ENCODE measurements at places on chromosomes 5 and 9. TPM values are rescaled to one million over a fixed set of nuclear protein-coding genes. Genes with fewer than 3 reads are reported as not detected.

The QRFP gene
- not detected for total RNA-seq

The ANKRD18B gene
- total RNA-seq, result 5.5 TPM

The SLC45A2 gene
- 0.82 TPM for total RNA-seq

The ADGRD2 gene
- not detected for total RNA-seq

The PCDHGB3 gene
- total RNA-seq, result 0.10 TPM

The SLC34A1 gene
- total RNA-seq, result not detected

GRCh38 chr5:95969651-95970358 is 8.2 kb upstream of the ELL2 start:
- no peaks in the 10 kb centered on the region for H3K36me3 ChIP-seq
- H3K27me3 ChIP-seq, result no peaks in the 10 kb centered on the region
- no peak overlapping the region for H3K27ac ChIP-seq
- DNase-seq, result no peak

DNA sequence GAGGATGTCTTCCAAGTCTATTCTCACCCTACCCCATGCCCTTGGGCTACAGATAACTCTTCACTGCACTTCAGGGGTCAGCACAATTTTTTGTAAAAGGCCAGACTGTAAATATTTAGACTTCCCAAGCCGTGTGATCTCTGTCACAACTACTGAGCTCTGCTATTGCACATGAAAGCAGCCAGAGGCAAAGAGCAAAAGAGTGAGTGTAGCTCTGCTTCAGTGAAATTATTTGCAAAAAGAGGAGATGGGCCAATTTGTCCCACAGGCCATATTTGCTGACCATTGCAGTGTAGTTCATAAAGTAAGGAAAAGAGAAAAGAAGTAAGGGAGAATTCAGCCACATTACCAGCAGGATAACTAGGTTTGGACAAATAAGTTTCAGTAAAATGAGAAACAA is 7.0 kb upstream of the MOCS2 start:
- no peaks in the 10 kb centered on the region for H3K36me3 ChIP-seq
- no peak overlapping the region for H3K27ac ChIP-seq

- H3K4me3 ChIP-seq, result no peak overlapping the region
- DNase-seq, result no peak
- H3K27ac ChIP-seq, result no peak overlapping the region
Observed at GRCh38 chr9:12964271-12964670, 189.5 kb downstream of the LURAP1L start.

DNA sequence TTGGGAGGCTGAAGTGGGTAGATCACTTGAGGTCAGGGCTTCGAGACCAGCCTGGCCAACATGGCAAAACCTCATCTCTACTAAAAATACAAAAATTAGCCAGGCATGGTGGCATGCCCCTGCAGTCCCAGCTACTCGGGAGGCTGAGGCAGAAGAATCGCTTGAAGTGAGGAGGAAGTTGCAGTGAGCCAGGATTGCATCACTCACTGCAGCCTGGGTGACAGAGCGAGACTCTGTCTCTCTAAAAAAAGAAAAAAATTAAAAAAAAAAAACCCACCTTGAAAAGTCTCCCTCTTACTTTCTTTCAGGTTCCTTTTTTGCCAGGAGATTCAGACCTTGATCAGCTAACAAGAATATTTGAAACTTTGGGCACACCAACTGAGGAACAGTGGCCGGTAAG is 34.2 kb downstream of the CDK7 start:
- no peak for DNase-seq
- peaks cover 5% of the 10 kb centered on the region for H3K4me1 ChIP-seq

GRCh38 chr5:84688566-84688965 is 303.9 kb upstream of the EDIL3 start:
- peak overlapping the region; percentile 87 for H3K27ac ChIP-seq
- no peaks in the 10 kb centered on the region for H3K36me3 ChIP-seq
- H3K27me3 ChIP-seq, result no peaks in the 10 kb centered on the region
- peak; percentile 99 for DNase-seq
- no peak overlapping the region for H3K4me3 ChIP-seq

- H3K27ac ChIP-seq, result no peak overlapping the region
- peaks cover 4% of the 10 kb centered on the region for H3K4me1 ChIP-seq
- H3K4me3 ChIP-seq, result no peak overlapping the region
- no peak for DNase-seq
Observed at GRCh38 chr9:107043886-107044285, 180.9 kb downstream of the ZNF462 start.

GRCh38 chr9:124399323-124399967 is 15.8 kb downstream of the PSMB7 start:
- DNase-seq, result peak; percentile 70
- H3K36me3 ChIP-seq, result peaks cover 33% of the 10 kb centered on the region
- H3K27me3 ChIP-seq, result no peaks in the 10 kb centered on the region
- peak overlapping the region; percentile 25 for H3K27ac ChIP-seq
- peaks cover 20% of the 10 kb centered on the region for H3K4me1 ChIP-seq

DNA sequence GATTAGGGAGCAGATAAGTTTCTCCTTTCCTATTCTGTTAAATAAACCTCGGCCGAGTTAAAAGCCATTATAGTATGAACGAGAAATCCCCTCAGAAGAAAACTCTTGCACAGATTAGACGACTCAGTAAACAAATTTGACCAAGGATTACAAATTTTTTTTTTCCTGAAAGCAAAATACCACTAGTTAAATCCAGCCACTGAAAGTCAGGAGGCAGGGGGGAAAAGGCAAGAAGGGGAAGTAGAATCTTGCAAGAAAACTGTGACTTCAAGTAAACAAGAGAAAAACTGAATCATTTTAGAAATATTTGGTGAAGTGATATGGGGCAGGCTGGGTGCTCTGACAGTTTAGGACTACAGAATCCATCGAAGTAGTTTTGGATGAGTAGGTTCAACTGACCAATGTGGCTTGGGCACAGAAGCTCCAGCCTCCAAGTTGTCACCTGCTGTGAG is 251.0 kb downstream of the DENND1A start:
- no peaks in the 10 kb centered on the region for H3K36me3 ChIP-seq
- no peak for DNase-seq
- H3K27ac ChIP-seq, result no peak overlapping the region
- no peak overlapping the region for H3K4me3 ChIP-seq
- no peaks in the 10 kb centered on the region for H3K27me3 ChIP-seq

DNA sequence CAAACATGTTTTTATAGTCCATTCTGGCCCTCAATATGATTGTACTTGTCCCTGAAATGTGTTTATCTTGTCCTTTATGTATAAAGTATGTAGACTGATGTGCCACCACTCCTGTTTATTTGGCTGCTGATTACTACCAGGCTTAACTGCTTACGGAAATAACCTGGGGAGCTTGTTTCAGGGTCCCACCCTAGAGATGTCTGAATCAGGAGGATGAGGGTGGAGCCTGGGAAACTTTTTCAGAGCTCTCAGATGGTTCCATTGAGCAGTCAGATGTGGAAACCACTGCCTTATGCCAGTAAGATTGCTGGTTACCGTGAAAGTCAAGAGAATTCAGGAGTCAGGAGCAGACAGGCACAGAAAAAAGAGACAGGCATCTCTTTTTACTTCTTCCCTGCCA is 19.2 kb downstream of the SLC23A1 start:
- H3K36me3 ChIP-seq, result peaks cover 30% of the 10 kb centered on the region
- H3K27me3 ChIP-seq, result no peaks in the 10 kb centered on the region
- H3K4me3 ChIP-seq, result no peak overlapping the region
- H3K4me1 ChIP-seq, result no peaks in the 10 kb centered on the region

DNA sequence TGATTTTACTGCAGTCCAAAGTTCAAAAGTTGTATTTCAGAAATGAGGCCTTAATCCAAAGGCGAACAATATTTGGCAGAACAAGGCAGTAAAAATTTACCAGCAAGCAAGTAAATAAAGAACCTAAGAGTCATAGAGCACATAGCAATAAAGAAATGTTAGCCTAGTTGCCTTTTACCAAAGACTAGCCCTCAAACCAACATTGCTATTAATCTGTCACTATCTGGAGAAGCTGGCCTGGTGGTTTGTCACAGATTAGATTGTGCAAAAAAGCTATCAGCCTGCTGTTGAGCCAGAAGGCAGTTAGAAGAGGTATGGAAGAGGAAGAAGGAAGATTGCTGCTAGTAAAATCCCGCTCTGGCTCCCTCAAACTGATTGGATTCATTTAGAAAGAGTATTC is 304.7 kb upstream of the KLF4 start:
- no peak overlapping the region for H3K27ac ChIP-seq
- no peaks in the 10 kb centered on the region for H3K27me3 ChIP-seq
- no peak overlapping the region for H3K4me3 ChIP-seq
- H3K4me1 ChIP-seq, result no peaks in the 10 kb centered on the region

DNA sequence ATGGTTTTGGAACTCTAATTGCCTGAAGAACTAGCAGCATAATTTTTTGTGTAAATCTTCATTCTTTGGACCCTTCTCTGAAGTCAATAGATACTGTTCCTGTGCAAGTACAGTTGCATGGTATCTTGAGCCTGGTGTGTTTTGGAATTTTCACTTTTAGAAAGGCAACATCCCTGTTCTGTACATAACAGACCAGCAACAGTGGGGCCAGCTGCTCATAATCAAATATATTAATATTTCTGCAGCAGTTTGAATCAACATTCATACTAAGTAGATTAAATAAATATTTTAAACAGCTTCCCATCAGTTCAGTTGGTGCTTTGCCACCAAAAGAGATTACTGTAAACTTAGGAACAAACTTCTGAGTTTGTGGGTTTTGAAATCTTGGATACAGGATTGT is 97.9 kb downstream of the CD180 start:
- no peaks in the 10 kb centered on the region for H3K27me3 ChIP-seq
- H3K27ac ChIP-seq, result no peak overlapping the region
- H3K4me3 ChIP-seq, result no peak overlapping the region
- H3K4me1 ChIP-seq, result peaks cover 24% of the 10 kb centered on the region
- DNase-seq, result no peak
- H3K36me3 ChIP-seq, result peaks cover 16% of the 10 kb centered on the region

- peaks cover 70% of the 10 kb centered on the region for H3K4me1 ChIP-seq
- peak; percentile 55 for DNase-seq
- peak overlapping the region; percentile 100 for H3K27ac ChIP-seq
- peak overlapping the region; percentile 37 for H3K4me3 ChIP-seq
- no peaks in the 10 kb centered on the region for H3K36me3 ChIP-seq
- H3K27me3 ChIP-seq, result no peaks in the 10 kb centered on the region
Observed at GRCh38 chr9:129487658-129488483, 133.0 kb downstream of the C9orf50 start.

- H3K27me3 ChIP-seq, result peaks cover 6% of the 10 kb centered on the region
- no peak for DNase-seq
- no peaks in the 10 kb centered on the region for H3K36me3 ChIP-seq
- H3K4me1 ChIP-seq, result peaks cover 15% of the 10 kb centered on the region
- H3K4me3 ChIP-seq, result no peak overlapping the region
Observed at GRCh38 chr9:34610434-34611206, 1.3 kb downstream of the RPP25L start.

DNA sequence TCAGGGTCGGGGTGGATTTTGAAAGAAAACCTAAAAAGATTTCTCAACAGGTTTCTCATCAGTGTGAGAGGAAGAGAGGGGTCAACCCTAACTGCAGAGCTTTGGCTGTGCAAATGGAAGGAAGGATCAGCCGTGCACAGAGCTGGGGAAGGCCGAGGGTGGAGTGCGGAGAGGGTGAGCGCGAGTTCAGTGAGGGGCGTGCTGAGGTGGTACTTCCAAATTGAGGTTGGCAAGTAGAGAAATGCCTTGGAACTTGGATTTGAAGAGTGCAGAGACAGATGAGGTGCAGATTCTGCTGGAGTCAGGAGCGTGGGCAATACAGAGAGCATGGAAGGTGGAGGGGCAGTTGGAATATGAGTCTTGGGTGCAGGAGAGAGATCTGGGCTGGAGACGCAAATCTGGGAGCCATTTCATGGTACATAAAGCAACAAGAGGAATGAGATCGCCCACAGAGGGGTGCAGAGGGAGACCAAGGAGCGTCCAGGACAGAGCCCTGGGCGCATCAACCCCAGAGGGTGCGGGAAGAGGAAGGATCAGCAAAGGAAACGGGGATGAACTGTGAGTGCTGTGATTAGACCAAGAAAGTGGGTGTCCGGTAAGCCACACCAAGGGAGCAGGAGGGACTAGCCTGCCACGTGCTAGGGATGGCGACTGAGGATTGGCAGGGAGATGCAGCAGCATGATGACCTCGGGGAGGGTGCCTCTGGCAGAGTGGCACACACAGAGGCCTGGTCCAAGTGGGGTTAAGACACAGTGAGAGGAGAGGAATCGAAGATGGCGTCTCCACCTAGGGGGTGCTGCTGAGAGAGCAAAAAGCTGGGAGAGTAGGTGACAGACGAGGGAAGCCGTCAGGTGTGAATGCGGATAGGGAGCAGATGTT is 105.8 kb downstream of the ADAMTS2 start:
- H3K27me3 ChIP-seq, result no peaks in the 10 kb centered on the region
- H3K36me3 ChIP-seq, result no peaks in the 10 kb centered on the region
- no peaks in the 10 kb centered on the region for H3K4me1 ChIP-seq
- DNase-seq, result no peak

- DNase-seq, result no peak
- H3K27me3 ChIP-seq, result no peaks in the 10 kb centered on the region
- H3K4me1 ChIP-seq, result no peaks in the 10 kb centered on the region
- H3K4me3 ChIP-seq, result no peak overlapping the region
- H3K27ac ChIP-seq, result no peak overlapping the region
Observed at GRCh38 chr5:81895307-81895706, 76.5 kb upstream of the ATG10 start.

- H3K27ac ChIP-seq, result no peak overlapping the region
- DNase-seq, result no peak
- no peaks in the 10 kb centered on the region for H3K27me3 ChIP-seq
Observed at GRCh38 chr9:110178281-110178680, 29.7 kb downstream of the C9orf152 start.

- no peak for DNase-seq
- no peaks in the 10 kb centered on the region for H3K27me3 ChIP-seq
- no peak overlapping the region for H3K4me3 ChIP-seq
Observed at GRCh38 chr5:33628796-33629195, 188.0 kb downstream of the TARS1 start.

DNA sequence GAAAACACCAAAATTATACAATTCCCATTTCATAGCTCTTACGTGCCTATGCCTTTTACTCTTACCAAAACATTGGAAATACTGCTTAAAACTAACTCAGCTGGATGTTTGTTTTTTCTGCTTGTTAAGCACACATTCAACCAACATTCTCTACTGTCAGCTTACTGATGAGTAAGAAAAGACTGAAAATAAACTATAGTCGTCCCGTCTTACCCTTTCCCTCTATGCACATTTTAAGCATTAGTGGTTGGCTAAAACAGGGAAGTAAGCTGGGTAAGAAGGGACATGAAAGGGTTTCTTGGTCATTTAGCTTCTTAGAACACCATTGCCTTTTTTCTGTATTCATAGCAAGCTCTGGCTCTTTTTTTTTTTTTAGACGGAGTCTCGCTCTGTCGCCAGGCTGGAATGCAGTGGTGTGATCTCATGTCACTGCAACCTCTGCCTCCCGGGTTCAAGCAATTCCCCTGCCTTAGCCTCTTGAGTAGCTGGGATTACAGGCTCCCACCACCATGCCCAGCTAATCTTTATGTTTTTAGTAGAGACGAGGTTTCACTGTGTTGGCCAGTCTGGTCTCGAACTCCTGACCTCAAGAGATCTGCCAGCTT is 232.1 kb upstream of the PCSK5 start:
- no peaks in the 10 kb centered on the region for H3K27me3 ChIP-seq
- H3K4me1 ChIP-seq, result no peaks in the 10 kb centered on the region
- no peak overlapping the region for H3K4me3 ChIP-seq
- peak; percentile 1 for DNase-seq

- H3K27ac ChIP-seq, result no peak overlapping the region
- H3K36me3 ChIP-seq, result no peaks in the 10 kb centered on the region
- no peaks in the 10 kb centered on the region for H3K27me3 ChIP-seq
- no peaks in the 10 kb centered on the region for H3K4me1 ChIP-seq
Observed at GRCh38 chr9:135581636-135582426, 20.3 kb downstream of the PAEP start.
